ENCODE measurements at places on chromosomes 1 and 21. TPM values are rescaled to one million over a fixed set of nuclear protein-coding genes. Genes with fewer than 3 reads are reported as not detected.

- H3K27me3 ChIP-seq = no peaks in the 10 kb centered on the region
- no peak overlapping the region for H3K27ac ChIP-seq
- no peaks in the 10 kb centered on the region for H3K4me1 ChIP-seq
- H3K4me3 ChIP-seq = no peak overlapping the region
- H3K36me3 ChIP-seq = no peaks in the 10 kb centered on the region
Measured at GRCh38 chr1:111101854-111102642, 37.8 kb downstream of the DRAM2 start.

- DNase-seq = no peak
- H3K27me3 ChIP-seq = no peaks in the 10 kb centered on the region
- no peak overlapping the region for H3K27ac ChIP-seq
- no peaks in the 10 kb centered on the region for H3K4me1 ChIP-seq
- no peaks in the 10 kb centered on the region for H3K36me3 ChIP-seq
Measured at GRCh38 chr1:66399888-66400529, 133.9 kb upstream of the SGIP1 start.

GRCh38 chr1:103461161-103462105 lies 64.1 kb upstream of the RNPC3 start:
- DNase-seq = no peak
- no peaks in the 10 kb centered on the region for H3K36me3 ChIP-seq
- H3K4me1 ChIP-seq = peaks cover 7% of the 10 kb centered on the region
- H3K27ac ChIP-seq = no peak overlapping the region
- H3K4me3 ChIP-seq = no peak overlapping the region

PCNT gene
- polyA plus RNA-seq = 9.9 TPM

GNG4 gene
- 95.5 TPM for polyA plus RNA-seq

Data from H1 (cell line).